SW480 (cell line): ENCODE measurements at places on chromosomes 12 and 14.

DNA sequence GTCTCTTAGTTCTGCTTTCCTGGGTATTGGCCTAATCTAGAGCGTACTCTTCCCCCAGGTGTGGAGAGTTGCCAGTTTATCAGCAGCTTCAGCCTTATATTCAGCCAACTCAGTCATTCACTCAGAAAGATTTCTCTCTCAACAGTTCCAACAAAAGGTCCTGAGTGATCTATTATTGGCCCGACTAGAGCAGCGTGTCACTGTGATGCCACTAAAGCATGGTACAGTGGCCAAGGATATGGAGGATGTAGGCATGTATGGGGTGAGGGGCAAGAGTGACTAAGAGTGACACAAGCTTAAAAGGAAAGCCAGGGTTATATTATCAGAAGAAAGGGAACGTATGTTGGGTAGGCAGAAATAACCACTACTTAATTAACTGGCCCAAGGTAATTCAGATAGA lies 4.8 kb downstream of the NOPCHAP1 start:
- DNase-seq, result no peak

DNA sequence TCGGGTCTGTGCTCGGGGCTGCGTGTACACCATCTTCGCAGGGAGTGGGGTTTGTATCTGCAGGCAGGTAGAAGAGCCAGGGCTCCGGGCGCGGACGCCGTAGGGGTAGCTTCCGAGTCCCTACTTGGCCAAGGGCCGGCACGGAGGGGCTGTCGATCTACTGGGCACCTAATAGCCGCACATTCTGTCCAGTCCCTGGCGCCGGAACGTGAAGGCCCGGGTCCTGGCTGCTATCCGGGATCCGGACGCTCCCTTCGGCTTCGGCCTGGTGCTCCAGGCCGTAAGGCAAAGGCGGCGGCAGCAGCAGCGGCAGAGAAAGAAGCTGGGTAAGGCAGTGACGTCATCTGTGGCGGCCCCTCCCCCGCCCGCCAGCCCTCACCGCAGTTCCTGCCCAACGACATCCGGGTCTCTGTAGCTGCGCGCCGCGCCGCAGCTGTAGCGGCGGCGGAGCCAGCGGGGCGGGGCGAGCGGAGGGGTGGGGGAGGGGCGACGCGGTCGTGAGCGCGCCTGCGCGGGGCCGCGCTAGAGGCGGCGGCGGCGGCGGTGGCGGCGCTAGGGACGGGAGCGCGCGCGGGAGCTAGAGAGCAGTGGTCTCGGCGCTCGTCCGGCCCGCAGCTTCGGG lies at the start of gene PPM1A:
Gene PPM1A (plus strand): TSS at position 525 of the 622 bp plus-strand sequence. CDS start 33,483 bp downstream, outside the sequence.
- DNase-seq, result peak; percentile 93

- no peak for DNase-seq
Measured at GRCh38 chr12:123003257-123003656, 22.8 kb downstream of the ARL6IP4 start.

GRCh38 chr12:121009741-121010140 lies 6.5 kb downstream of the C12orf43 start:
- DNase-seq, result peak; percentile 47

DNA sequence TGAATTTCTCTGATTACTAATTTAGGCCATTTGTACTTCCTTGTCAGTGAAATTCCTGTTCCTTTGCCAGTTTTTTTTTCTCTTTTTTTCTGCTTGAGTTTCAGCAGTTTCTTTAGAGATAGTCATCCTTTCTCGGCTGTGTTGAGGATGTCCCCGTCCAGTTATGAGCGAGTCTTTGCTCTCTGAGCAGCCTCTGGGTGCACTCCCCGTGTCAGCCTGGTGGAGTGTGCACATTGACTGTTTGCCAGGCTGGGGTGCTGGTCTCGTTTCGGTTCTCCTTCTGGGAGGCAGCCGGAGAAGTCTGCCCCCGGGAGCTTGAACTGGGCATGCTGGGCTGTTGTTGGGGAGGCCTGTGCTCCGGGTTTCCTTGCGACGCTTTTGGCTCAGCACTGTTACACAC lies 3.0 kb downstream of the PACS2 start:
- no peak for DNase-seq

DNA sequence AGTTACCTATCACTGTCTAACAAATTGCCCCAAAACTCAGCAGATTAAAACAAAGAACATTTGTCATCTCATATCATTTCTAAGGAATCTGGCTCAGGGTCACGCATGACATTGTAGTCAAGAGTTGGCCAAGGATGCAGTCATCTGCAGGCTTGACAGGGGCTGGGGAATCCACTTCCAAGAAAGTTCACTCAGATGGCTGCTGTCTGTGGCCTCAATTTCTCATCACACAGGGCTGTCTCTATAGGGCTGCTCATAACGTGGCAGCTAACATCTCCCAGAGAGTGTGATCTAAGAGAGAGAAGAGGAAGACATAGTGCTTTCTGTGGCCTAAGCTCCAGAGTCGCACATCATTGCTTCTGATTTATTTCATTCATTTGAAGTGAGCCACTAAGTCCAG lies 17.0 kb upstream of the IL22 start:
- no peak for DNase-seq

- DNase-seq, result no peak
Measured at GRCh38 chr14:92600318-92601053, 86.9 kb downstream of the RIN3 start.

GRCh38 chr14:61328626-61329262 lies 7.4 kb downstream of the PRKCH start:
- no peak for DNase-seq

- DNase-seq, result no peak
Measured at GRCh38 chr14:38254571-38255407, 1.1 kb downstream of the CLEC14A start.

DNA sequence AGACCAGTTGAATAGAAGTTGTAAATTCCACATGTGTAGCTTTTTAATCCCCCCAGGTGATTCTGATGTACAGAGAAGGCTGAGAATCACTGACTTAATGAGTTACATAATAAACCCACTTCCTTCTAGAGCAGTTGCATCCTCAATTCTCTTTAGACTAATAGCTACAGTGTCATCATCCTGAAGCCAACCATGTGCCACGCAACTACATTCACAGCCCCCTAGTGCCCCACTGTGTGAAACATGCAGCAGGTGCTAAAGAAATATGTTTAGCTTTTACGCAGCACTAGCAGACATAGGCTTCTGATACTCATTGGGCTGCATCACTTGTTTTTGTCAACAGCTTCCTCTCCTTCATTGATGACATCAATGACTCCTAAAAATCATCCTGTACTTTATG lies 1168.3 kb downstream of the BCL11B start:
- DNase-seq, result no peak

- DNase-seq, result no peak
Measured at GRCh38 chr14:33471776-33472175, 479.1 kb downstream of the EGLN3 start.

GRCh38 chr12:29025937-29026336 lies 123.1 kb upstream of the FAR2 start:
- no peak for DNase-seq

GRCh38 chr12:67942724-67943123 lies 46.5 kb upstream of the IFNG-AS1 start:
- no peak for DNase-seq

- DNase-seq, result no peak
Measured at GRCh38 chr12:91923864-91924263, 221.8 kb downstream of the BTG1 start.

DNA sequence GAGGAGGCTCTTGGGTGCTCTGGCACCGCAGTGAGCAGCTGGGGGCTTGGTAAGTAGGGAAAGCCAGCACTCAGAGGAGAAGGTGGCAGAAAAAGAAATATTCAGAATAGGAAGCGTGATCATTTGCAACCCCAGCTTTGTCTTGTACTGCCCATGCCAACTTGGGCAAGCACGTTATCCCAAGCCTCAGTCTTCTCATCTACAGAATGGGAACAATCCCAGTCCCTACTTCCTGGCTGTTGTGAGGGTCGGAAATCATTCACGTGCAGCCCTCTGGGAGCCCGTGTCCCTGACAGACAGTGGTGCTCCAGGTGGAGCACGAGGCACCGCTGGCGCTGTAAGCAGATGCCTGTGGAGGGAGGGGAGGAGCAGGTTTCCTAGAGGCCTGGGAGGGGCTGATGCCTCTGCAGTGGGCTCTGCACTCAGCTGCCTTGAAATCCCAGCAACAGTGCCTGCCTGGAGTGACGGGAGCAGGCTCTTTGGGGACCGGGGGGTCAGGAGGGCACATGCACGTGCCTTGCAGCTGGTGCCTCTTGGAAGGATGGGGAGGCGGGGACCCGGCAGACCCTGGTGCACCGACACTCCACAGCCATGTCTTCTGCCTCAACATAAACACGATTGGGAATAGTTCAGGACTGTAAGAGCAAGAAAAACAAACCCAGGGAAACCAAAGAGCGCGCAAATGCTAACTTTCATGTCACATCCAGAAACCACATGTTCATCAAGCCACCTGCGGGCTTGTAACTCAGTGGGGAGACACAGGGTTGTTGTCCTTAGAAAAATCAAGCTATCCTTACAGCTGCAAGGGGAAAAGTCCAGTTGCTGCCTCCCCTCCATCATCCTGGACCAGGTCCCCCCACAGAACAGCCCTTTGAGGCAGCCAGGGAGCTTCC lies 86.5 kb upstream of the DIO3 start:
- DNase-seq, result peak; percentile 28

- DNase-seq, result no peak
Measured at GRCh38 chr12:94689002-94689645, 38.8 kb upstream of the TMCC3 start.

DNA sequence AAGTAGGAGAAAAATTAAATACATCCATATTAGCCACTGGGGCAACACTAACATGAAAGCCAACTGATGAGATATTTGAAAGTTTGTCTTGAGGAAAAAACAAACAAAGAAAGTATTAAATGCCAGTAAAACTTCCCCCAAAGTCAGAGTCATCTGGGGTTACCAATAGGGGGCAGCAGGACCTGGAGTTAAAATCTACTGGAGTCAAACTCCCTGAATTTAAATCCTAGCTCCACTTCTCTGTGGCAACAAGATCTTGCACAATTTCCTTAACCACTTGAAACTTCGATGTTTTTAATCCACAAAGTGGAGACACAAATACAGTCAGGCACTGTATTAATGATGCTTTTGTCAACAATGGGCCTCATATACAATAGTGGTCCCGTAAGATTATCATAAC lies 14.4 kb downstream of the PLEKHG7 start:
- DNase-seq, result no peak

DNA sequence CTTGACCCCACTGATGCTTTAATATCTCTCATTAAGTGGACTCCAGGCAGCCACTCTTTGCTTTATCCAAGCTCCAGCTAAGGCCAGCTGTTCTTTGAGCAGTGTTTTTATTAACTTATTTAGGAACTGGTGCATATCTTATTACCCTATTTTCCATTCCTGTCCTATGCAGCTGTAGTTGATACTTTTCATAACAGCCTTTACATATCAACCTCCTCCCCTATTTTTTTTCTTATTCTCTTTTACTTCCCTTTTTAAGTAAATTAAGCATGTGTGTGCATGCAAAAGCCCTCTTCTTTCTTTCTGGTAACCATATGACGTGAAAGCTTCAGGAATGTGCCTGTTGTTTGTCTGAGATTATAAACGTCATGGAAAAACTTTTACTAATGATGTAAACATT lies 121.2 kb downstream of the PTPRQ start:
- no peak for DNase-seq

- no peak for DNase-seq
Measured at GRCh38 chr14:72945356-72946027, 19.2 kb downstream of the DCAF4 start.

- no peak for DNase-seq
Measured at GRCh38 chr12:1436015-1436414, 158.4 kb downstream of the FBXL14 start.

DNA sequence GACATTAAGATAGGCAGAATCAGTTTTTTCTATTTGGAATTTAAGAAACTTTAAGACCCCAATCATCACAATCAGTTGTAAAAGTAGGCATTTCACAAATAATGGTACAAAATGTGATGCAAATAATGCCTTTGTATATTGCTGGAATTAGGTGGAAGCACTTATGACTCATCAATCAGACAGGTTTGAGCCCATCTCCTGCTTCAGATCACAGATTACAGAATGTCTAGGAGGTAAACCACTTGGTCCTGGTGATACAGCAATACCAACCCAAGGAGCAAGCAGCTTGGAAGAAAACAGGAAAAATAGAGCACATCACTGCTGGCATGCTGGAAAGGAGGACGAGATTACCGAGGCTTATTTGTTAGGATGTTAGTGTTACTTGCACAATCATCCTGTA lies 57.6 kb downstream of the C12orf56 start:
- DNase-seq, result no peak

- no peak for DNase-seq
Measured at GRCh38 chr14:92426237-92426636, 87.3 kb upstream of the RIN3 start.

GRCh38 chr14:24831677-24832076 lies 197.7 kb upstream of the GZMB start:
- DNase-seq, result no peak

DNA sequence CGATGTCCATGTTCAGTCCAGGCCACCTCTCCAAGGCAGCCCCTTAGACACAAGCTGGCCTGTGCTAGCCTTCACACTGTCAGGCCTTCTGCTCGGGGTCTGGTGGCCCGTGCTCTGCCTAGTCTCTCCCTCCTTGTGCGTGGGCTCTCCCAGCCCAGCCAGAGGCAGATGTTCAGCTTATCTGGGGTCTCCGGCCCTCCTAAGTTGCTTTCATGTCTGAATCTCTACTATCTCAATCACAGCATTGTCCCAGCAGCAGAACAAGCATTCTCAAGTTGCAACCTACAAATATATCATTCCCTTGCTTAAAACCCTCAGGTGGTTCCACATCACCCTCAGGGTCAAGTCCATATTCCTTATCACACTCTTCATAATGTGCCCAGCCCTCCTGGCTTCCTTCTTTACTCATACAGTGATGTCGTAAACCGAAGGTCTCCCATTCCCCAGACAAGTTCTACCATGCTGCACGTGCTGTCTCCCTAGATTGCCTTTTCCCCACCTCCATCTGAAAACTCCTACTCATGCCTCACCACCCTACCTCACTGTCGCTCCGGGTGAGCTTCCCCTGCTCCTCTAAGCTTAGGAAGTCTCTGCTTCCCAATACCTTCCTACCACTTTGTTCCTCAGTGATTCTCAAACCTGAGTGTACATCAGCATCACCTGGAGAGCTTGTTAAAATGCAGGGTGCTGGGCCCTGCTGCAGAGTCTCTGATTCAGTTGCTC lies 1.5 kb downstream of the KRT73 start:
- DNase-seq, result no peak

DNA sequence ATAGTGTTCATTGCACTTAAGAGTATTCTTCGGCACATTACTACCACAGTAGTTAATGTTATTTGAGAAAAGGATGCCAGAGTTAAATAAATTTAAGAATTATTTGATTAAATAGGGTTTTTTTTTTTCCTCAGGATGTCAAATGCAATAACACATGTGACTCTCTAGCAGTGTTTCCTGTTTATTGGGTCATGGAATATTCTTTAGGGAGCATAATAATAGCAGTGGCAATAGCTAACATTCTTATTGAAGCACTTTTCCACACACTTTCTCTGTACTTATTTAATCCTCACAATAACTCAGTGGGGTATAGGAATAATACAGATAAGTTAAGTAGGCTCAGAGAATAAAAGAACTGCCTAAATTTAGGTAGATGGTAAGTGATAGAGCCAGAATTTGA lies 44.3 kb downstream of the SCYL2 start:
- no peak for DNase-seq

- DNase-seq, result no peak
Measured at GRCh38 chr12:9244894-9245293, 36.7 kb upstream of the PZP start.
